Aortic smooth muscle cell (primary cell): ENCODE measurements at places on chromosomes 1 and 21. TPM values are rescaled to one million over a fixed set of nuclear protein-coding genes. Genes with fewer than 3 reads are reported as not detected.

LORICRIN gene
- not detected in 2 replicates for total RNA-seq

CD1E gene
- total RNA-seq = not detected in 2 replicates

CNR2 gene
- total RNA-seq = not detected in 2 replicates

UMODL1 gene
- not detected in 2 replicates for total RNA-seq

TLR5 gene
- 0.12 and 0.13 TPM in 2 replicates for total RNA-seq

UBXN10 gene
- total RNA-seq = not detected in 2 replicates

MMEL1 gene
- 0.40 and 0.75 TPM in 2 replicates for total RNA-seq
